DMS79 (cell line): ENCODE measurements at places on chromosomes 13 and 19.

GRCh38 chr19:16193466-16193865 is 4.2 kb upstream of the AP1M1 start:
- no peak for DNase-seq

DNA sequence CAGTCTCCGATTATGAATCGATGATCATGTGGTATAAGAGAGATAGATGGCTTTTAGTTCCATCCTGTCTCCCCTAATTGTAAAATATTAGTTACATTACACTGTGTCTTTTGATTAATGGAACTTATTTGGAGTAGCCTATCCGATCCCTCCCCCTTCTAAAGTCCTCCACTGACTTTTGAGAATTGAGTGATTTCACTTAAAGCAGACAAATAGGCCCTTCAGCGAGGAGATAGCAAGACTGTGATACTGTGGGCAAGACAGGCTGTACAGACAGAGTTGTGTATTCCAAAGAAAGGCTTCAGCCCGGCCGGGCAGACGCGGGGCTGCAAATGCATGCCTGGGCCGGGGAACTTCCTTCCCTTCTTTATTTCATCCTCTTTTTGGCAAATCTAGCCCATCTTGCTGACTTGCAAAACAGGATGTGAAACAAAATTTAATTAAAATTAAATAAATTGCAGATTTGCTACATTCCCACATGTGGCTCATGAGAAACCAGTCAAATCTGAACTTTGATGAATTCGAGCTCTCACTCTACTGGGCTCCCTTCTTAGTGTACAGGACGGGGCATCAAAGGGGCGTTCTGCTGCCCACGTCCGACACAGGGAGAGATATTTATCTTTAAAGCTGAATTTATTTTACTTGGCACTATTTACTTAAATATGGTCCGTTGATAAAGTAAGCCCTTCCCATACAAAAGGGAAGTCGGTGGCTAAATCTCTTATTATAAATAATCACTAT is 314.8 kb downstream of the ZNF536 start:
- no peak for DNase-seq

- no peak for DNase-seq
Measured at GRCh38 chr13:42413484-42413815, 141.5 kb downstream of the AKAP11 start.

DNA sequence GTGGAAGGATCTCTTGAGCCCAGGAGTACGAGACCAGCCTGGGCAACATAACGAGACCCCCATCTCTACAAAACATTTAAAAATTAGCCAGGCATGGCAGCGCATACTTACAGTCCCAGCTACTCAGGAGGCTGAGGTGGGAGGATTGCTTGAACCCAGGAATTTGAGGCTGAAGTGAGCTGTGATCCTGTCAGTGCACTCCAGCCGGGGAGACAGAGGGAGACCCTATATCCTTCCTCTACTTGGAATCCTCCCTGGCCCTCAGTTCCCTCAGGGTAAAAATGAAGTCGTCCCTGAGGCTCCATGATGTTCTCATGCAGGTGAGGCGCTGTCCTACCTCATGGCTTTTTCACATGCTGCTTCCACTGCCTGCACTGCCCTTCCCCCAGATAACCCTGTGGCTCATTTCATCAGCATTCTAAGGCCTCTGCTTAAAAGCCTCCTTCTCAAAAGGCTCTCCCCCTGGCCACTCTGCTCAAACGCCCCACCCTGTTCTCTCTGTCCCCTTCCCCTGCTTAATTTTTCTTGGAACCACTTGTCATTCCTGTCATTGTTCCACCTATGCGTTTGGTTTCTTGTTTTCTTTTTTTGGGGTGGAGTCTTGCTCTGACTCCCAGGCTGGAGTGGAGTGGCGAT is 19.2 kb downstream of the DNM2 start:
- DNase-seq: no peak

GRCh38 chr13:106595625-106596024 is 27.7 kb upstream of the ARGLU1 start:
- no peak for DNase-seq

GRCh38 chr13:52022356-52022755 is 2.1 kb upstream of the UTP14C start:
- no peak for DNase-seq

DNA sequence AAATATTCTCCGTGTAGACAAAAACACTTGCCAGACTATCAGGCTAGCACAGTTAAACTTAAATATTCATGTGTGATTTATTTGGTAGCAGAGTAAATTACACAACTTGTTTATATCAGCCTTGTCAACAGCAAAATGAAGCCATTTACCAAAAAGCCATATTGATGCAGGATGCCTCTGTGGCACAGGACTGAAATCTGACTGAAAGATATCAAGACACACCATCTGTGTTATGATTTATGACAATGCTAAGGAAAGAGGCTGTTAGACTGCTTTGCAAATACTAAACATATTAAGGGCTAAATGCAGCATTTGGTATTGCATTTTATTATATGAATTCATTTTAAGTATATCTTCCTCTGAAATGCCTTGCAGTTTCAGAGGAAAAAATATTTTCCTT is 44.8 kb upstream of the FNDC3A start:
- DNase-seq: no peak

DNA sequence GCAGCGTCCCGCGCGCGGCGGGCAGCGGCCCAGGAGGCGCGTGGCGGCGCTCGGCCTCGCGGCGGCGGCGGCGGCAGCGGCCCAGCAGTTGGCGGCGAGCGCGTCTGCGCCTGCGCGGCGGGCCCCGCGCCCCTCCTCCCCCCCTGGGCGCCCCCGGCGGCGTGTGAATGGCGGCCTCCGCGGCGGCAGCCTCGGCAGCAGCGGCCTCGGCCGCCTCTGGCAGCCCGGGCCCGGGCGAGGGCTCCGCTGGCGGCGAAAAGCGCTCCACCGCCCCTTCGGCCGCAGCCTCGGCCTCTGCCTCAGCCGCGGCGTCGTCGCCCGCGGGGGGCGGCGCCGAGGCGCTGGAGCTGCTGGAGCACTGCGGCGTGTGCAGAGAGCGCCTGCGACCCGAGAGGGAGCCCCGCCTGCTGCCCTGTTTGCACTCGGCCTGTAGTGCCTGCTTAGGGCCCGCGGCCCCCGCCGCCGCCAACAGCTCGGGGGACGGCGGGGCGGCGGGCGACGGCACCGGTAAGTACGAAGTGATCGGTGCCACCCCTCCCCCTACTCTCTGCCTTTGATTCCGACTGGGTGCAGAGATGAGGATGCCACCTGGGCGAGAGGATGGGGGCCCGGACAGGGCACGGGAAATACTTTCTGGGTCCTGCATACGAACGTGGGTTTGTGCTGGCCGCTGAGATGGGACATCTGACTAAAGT is 874 bp downstream of the TRIM28 start:
- DNase-seq: no peak

GRCh38 chr19:53951947-53952346 is 10.8 kb upstream of the CACNG8 start:
- no peak for DNase-seq

GRCh38 chr19:474126-475078 is 13.6 kb upstream of the SHC2 start:
- no peak for DNase-seq

GRCh38 chr13:42875475-42876269 is 94.3 kb downstream of the FAM216B start:
- DNase-seq: no peak

GRCh38 chr13:44015811-44016210 is 136.1 kb downstream of the LACC1 start:
- no peak for DNase-seq

- no peak for DNase-seq
Measured at GRCh38 chr13:99398916-99399622, 91.9 kb upstream of the GPR183 start.

- DNase-seq: no peak
Measured at GRCh38 chr13:67101730-67102467, 128.2 kb downstream of the PCDH9 start.
